ENCODE measurements at places on chromosomes 1 and 21.

DNA sequence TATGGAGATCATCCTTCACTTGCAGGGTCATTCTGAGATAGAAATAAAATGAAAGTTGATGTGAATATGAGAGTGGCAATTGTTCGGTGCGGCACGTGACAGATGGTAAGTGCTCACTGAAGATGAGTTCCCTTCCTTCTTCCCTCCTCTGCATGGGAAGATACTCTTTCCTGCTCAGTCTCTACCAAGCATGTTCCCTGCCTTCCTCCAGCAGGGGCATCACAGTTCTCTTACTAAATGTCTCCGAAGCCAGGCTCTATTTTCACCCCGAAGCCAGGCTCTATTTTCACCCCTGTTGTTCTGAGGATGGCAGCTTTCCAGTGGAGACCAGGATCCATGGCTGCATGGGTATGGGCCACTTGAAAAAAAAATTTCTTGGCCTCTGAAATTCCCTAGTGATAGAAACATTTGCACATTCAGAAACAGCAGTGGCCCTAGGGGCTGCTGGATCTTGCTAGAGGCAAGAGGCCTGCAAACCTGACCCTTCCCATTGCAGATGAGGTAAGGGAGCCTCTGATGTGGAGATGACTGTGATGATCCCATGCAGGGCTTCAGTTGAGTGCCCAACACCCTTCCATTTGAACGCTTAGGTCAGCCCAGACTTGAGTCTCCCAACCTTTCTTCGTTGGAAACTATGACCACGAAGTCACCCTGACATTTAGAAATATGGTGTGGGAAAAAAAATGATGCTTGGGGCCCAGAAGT lies 123.7 kb upstream of the HMGB4 start:
- DNase-seq = no peak

GRCh38 chr1:206895325-206895724 lies 1.9 kb upstream of the IL24 start:
- DNase-seq = no peak

- DNase-seq = no peak
Observed at GRCh38 chr1:214946615-214947014, 135.9 kb upstream of the KCNK2 start.

DNA sequence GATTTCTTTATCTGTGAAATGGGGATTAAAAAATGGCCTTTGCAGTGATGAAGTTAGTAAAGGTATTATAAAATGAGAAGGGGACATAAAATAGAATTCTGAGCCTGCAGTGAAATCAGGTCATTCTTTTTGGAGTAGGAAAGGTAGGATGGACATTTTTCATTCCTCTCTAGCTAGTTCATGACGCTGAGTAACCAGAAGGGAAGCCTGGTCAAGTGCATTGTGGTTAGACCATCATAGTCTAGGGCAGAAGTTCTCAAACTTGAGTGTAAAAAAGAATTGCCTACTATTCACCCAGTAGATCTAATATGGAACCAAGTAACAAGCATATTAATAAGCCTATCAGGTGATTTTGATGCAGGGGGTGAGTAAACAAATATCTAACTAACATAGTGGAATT lies 50.8 kb downstream of the TGFB2 start:
- DNase-seq = no peak

DNA sequence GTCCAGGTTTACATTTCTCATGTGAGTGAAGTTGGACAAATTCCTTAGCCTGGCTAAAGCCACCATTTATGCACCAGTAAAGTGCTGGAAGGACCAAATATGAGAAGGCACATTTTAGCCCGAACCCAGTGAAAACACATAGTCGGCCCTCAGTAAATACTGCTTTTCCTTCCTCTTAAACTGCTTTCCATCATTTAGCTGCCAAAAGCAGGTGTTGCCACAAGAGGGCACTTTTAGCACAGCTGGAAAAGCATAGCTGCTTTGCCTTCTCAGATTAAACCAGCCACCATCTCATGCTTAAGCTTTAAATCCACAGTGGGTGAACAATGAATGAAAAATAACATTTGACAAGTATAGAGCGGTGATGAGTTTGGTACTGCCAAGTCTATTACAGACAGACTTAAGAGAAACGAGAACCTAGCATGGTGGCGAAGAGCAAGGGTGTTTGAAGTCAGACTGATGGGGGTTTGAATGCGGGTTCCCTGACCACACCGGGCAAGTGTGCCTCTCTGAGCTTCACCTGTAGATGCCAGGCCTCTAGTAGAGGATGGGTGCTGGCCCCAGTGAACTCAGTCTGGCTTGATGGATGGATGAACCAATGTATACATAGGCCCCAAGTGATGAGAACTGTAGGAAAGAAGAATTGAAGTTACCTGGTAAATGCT lies 57.8 kb downstream of the SLC35D1 start:
- no peak for DNase-seq

GRCh38 chr1:30523055-30524020 lies 200.0 kb downstream of the MATN1 start:
- peak; percentile 40 for DNase-seq

- no peak for DNase-seq
Observed at GRCh38 chr1:160080381-160081100, 797 bp upstream of the KCNJ9 start.

DNA sequence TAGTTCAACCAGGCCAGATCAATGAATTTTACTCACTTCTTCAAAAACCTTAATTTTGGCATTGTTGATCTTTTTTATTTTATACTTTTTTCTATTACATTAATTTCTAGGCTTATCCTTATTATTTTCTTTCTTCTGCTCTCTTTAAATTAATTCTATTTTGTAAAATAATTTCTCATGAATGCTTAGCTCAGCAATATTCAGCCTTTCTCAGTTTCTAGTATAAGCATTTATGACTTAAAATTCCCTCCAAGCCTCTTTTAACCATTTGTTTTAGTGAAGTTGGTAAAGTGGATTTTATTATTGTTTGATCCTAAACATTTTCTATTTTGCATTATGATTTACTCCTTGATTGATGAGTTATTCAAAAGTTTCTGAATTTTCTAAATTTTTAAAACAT lies 20.6 kb upstream of the SAMD13 start:
- DNase-seq = no peak

GRCh38 chr1:248143311-248143710 lies 1.6 kb upstream of the OR2M5 start:
- no peak for DNase-seq

- no peak for DNase-seq
Observed at GRCh38 chr1:32031578-32032274, 18.1 kb downstream of the KHDRBS1 start.

GRCh38 chr1:43285269-43285990 lies at the start of gene C1orf210:
TSS of gene C1orf210 (minus strand) at chr1:43285581. CDS start at chr1:43283270, 2,311 bp downstream.
- no peak for DNase-seq

Measured in SW 1271 (cell line).